Stimulated activated CD4-positive, alpha-beta T cell treated with anti-CD3 and anti-CD28 coated beads, Interleukin-4, amount 100 ng/mL, for 1 hour (primary cell): ENCODE measurements at places on chromosomes 16 and 17.
A peak's percentile ranks its signal among the peaks of the same experiment; 100 is the strongest.

GRCh38 chr16:25413975-25414374 lies 156.3 kb upstream of the ZKSCAN2 start:
- no peak for DNase-seq

DNA sequence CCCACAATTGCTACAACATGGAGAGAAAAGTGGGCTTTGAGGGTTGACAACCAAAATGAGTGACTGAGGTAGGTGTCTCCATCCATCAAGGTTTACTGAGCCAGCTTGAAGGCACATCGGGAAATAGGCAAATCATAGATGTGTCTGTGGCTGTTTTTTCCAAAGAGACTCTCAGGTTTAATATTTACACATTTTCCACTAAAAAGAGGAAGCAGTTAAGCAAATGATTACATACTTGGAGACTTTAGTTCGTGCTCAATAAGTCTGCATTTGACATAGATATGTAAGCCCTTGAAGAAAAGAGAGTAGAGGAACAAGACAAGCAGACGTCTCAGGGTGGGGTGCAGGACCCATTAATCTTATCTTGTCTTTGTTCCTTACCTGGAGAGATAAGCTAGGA lies 148.9 kb upstream of the COX10 start:
- DNase-seq: no peak

GRCh38 chr17:19421926-19422325 lies 10.9 kb downstream of the RNF112 start:
- no peak for DNase-seq

- DNase-seq: no peak
Observed at GRCh38 chr17:16379654-16380053, 1.2 kb upstream of the UBB start.

DNA sequence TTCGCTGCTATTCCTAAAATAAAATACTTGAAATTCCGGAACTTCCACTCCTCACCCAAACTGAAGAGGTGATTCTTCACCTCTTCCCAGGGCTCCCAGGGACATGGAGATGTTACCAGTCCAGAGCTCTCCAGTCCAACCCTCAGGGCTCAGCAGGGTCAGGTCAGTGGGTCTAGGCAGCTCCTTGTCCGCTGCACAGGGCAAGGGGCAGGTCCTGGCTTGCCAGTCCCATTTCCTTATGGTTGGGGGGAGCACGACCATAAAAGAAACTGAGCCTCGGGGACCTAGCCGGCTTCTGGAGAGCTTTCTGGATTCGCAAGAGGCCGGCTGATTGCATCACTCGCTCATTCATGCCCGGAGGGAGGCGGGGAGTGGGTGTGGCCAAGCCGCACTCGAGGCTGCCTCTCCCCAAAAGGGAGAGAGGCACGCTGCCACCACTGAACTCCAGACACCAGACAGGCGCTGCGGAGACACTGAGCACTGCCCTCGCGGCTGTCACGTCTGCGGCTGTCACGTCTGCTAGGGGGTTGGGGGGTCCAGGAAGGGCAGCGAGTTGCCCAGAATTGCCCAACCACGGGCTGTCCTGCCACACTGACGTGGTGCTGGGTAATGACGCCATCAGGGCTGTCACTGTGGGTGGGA lies 15.8 kb downstream of the SLC7A5 start:
- DNase-seq: peak; percentile 82

GRCh38 chr17:44878627-44879221 lies 20.5 kb downstream of the EFTUD2 start:
- no peak for DNase-seq

GRCh38 chr16:55871411-55872038 lies 3.6 kb downstream of the CES5A start:
- no peak for DNase-seq

GRCh38 chr16:83738923-83739503 lies 68.8 kb upstream of the HSBP1 start:
- no peak for DNase-seq

GRCh38 chr17:32156656-32157055 lies 14.4 kb downstream of the RHOT1 start:
- DNase-seq: no peak

DNA sequence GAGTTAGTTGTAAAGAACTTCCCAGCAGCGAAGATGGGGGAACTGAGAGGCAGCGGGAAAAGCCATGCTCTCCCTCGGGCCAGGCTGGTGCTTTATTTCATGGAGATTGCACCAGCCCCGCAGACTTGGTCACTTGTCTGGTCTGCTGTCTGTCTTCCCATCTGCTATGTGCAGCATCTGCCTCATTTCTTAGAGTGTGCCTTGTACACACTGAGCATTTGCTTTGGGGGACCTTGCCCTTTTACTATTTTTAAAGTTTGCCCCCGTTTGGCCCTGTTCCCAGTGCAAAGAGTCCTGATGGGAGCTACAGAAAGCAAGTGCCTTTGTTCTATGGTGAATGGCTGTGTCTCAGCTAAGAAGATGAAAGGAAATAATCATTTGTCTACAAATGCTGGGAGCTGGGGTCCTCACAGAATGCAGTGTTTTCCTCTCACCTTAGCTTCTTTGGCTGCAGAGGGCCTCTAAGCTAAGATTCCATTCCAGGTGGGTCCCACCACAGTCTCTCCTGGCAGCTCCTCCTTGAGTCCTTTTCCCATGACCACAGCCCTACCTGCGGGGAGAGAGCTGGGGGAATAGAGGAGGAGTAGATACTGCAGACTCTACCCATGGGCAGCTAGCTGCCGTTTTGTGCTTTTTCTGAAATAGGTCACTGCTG lies 25.1 kb upstream of the CNOT1 start:
- DNase-seq: no peak

- no peak for DNase-seq
Observed at GRCh38 chr16:61887903-61888302, 148.3 kb downstream of the CDH8 start.

DNA sequence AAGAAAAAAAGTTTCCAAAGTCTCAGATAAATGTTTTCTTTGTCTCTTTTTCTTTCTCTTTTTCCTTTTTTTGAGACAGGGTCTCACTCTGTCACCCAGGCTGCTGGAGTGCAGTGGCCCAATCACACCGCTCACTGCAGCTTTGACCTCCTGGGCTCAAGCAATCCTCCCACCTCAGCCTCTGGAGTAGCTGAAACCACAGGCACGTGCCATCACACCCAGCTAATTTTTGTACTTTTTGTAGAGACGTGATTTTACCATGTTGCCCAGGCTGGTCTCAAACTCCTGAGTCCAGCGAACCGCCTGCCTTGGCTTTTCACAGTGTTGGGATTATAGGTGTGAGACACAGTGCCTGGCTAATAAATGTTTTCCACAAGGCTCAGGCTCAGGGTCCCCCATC lies 53.3 kb upstream of the KSR1 start:
- no peak for DNase-seq

- no peak for DNase-seq
Observed at GRCh38 chr16:50360033-50360778, 8.6 kb downstream of the BRD7 start.

GRCh38 chr17:68035131-68035522 lies 408 bp upstream of the KPNA2 start:
- peak; percentile 93 for DNase-seq

DNA sequence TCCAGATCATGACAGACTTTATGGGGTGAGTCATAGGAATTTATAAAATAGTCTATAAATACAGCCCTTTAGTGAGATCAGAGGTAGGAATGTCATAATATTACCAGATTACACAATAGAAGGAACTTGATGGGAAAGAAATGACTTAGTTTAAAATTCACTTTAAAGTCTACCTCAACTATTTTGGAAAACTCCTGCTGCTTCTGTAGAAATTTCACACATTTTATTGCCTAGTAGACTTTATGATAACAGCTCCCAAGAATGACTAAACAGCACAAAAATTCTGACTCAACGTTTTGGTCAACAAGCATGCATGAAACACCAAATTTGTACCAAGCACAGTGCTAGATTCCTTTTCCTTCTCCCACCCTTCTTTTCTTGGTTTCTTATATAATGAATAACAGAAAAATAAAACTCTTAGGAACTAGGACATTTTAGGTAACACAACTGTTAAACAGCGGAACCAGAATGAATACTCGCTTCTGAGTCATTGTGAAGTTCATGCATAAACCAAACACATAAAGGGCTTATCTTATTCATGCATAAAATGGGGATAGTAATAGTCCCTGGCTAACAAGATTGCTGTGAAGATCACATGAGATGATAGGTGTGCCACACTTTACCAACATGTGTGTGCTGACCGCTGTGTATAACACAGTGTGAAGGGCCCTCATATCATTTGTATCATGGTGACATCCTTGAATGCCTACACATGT lies 243.9 kb downstream of the CDH8 start:
- no peak for DNase-seq

GRCh38 chr17:11814655-11815262 lies 182.5 kb downstream of the ZNF18 start:
- no peak for DNase-seq

GRCh38 chr17:74018115-74018514 lies 185.4 kb upstream of the RPL38 start:
- no peak for DNase-seq

DNA sequence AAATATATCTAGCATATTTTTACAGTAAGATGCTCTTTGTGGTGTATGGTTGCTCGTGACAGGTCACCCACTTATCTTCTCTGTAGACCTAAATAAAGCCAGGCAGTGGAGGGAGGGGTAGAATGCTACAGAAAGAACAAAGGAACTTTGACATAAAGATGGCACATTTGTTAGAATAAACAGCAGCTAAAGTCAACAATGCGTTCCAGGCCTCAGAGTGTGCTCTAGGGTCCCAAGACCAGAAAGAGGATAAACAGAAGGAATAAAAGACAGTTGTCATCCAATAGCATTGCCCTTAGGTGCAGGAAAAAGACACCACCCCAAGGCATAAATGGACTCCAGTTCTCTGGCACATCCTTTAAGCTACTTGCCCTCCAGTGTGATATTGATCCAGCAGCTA lies 523.0 kb upstream of the CDH11 start:
- no peak for DNase-seq

- no peak for DNase-seq
Observed at GRCh38 chr17:61404663-61404912, 4.9 kb downstream of the TBX2 start.

- DNase-seq: no peak
Observed at GRCh38 chr17:64120159-64120810, 9.7 kb downstream of the ERN1 start.

DNA sequence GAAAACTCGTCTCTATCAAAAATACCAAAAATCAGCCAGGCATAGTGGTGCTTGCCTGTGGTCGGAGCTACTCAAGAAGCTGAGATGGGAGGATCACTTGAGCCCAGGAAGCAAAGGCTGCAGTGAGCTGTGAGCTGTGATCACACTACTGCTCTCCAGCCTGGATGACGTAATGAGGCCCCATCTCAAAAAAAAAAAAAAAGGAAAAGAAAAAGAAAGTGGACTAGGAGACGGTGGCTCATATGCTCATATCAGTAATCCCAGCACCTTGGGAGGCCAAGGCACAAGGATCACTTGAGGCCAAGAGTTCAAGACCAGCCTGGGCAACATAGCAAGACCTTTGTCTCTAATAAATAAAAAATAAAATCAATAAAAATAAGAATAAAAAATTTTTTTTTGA lies 8.8 kb upstream of the SUMO2 start:
- DNase-seq: no peak

DNA sequence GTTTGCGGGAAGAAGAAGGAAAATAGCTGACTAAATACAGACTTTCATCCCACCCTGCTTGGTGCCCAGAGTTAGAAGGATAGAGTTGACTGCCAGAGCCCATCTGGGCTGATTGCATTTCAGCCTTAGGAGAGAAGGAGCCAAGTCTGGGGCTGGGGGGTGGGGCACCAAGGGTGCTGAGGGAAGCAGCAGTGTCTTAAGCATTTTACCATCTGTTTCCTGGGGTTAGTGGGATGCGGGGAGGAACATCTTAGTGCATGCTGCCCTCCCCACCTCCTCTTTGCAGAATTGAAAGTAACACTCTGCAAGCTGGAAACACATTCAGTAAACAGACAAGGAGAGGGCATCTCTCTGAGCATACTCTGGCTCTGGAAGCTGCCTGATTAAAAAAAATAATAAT lies 1.5 kb upstream of the ARL5C start:
- DNase-seq: no peak

DNA sequence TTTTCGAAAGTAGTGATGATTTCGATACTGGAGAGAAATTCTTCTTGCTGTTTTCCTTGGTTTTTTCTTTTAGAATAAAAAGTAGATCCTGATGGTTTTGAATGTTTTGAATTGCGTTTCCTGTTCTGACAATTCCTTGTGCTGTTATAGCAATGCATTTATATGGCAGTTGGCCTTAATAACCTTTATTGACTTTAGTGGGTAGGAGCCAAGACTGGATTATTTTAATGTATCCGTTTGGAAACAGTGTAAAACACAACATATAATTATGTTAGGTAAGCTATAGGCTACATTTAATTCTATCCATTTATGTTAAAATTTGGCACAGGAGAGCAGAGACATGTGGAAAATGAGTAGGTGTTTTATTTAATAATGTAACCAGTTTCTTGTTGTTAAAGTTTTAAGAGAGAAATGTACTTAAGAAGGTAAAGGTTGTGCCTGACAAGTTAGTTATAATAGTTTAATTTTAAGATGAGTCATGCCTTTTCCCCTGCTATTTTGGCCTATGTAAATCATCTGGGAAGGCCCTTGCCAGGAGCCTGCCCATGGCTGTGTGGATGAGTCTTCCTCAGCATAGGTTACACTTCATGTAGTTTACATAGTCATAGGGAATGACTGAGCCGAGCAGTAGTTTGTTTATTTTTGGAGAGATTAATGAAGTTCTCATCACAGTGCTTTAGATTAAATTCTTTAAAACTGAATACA lies 189.9 kb downstream of the FTO start:
- no peak for DNase-seq
